ENCODE measurements at places on chromosomes 3 and 15.

DNA sequence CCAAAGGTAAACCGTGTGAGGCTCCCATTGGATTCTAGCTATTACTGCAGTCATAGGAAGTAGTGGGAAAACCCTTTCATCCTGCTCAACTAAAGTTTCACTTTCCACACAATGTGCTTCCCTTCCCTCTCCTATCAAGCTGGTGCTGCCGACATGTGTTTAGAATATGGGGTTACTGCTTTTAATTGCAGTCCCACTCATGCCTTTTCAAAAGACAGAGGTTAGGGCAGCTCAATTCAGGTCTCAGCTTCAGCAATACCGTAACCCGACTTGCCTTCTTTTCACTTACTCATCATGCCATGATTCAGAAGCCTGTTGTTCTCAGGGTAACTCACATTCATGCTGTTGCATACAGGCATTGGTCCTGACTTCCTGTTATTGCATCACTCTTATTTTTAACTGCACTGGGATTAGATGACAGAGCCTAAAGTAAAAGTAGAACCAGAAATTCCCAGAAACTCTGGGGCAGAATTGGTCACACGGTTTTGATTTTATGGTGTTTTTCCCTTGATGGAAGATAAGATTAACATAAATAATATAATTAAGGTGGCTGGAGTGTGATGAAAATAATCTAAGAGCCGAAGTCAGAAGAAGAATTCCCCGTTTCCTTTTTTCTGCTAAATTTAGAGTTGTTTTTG lies 45.7 kb downstream of the C2CD4B start:
- H3K4me3 ChIP-seq: peak overlapping the region; percentile 6
- H3K4me1 ChIP-seq: peaks cover 37% of the 10 kb centered on the region
- H3K27me3 ChIP-seq: no peaks in the 10 kb centered on the region
- no peak for DNase-seq

DNA sequence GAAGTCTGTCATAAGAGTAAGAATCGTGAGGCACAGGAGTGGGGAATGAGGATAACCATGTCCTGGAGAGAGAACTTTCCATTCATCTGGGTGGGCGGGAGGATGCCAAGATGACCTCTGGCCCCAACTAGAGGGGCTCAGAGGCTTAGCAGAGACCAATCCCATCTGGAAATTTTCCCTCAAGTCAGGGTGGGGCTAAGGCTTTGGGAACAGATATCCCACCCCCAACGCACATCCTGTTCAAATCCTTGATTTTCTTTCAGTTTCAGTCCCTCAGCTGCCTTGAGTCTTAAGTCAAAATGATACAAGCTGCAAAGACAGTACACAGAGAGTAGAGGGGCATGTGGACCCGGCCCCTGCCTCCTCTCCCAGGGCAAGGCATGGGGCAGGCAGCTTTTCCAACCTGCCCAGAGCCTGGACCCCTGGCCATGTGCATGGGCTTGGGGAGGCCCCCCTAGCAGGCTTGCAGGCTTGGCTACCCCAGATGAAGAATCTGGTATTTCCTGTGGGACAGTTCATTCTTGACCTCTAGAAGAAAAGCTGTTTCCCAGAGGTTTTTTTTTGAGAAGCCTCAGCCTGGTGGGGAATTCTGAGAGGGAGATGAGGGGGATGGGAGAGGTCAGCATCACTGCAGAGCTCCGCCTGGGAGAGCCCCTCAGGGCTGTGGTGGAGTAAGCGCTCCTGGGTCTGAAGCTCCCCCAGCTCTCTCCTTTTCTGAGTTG lies 109.7 kb upstream of the HACD2 start:
- H3K36me3 ChIP-seq: no peaks in the 10 kb centered on the region
- no peak overlapping the region for H3K27ac ChIP-seq
- peaks cover 5% of the 10 kb centered on the region for H3K27me3 ChIP-seq
- H3K4me1 ChIP-seq: no peaks in the 10 kb centered on the region
- no peak overlapping the region for H3K4me3 ChIP-seq

DNA sequence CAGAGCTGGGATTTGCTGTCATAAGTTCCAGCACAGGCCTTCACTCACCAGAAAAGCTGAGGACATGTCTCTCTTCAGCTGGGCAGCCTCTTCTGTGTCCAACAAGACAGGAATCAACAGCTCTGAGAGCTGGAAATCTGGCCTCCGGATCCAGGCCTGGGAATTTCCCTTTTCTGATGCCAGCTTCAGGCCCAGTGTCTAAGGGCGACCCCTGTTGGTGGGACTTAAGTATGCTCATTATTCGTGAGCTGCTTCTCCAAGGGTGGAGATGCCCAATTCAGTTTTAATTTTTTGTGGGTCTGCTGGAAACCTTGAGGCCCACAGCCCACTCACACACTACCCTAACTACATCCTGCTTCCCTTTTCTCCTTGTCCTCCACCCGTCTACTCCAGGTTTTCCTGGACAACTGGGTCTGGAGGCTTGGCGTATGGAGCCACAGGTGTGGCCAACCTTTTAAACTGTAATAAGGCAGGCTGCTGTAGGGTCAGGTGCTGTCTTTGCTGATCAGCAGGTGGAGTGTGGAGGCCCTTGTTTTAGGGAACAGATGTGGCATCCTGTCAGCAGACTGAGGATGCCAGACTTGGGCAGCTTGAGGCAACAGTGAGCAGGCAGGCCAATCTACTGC lies 2.6 kb upstream of the CEMIP start:
- H3K4me1 ChIP-seq: peaks cover 16% of the 10 kb centered on the region
- peak; percentile 16 for DNase-seq
- no peaks in the 10 kb centered on the region for H3K36me3 ChIP-seq
- no peak overlapping the region for H3K27ac ChIP-seq

GRCh38 chr15:25062551-25063430 lies 108.0 kb downstream of the SNRPN start:
- H3K27ac ChIP-seq: no peak overlapping the region
- H3K4me3 ChIP-seq: no peak overlapping the region
- H3K36me3 ChIP-seq: peaks cover 88% of the 10 kb centered on the region
- H3K27me3 ChIP-seq: no peaks in the 10 kb centered on the region

DNA sequence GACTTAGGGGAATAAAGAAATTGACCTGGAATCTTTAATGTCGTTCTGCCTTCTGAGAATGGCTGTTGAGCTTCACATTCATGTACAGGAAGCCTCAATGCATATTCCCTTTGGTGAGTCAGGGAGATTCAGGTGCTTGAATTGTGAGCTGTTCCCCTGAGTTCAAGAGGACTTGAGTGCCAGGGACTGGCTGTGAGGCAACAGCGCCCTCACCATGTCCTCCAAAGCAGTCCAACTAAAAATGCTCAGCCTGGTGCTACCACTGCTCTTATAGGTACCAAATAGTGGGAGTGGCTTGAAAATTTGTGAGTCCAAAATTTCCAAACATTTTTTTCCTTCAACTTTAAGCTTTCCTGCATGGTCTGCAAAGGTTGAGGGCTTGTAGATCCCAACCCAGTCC lies 54.1 kb downstream of the LEO1 start:
- H3K27me3 ChIP-seq: no peaks in the 10 kb centered on the region
- H3K36me3 ChIP-seq: peaks cover 56% of the 10 kb centered on the region
- no peaks in the 10 kb centered on the region for H3K4me1 ChIP-seq

DNA sequence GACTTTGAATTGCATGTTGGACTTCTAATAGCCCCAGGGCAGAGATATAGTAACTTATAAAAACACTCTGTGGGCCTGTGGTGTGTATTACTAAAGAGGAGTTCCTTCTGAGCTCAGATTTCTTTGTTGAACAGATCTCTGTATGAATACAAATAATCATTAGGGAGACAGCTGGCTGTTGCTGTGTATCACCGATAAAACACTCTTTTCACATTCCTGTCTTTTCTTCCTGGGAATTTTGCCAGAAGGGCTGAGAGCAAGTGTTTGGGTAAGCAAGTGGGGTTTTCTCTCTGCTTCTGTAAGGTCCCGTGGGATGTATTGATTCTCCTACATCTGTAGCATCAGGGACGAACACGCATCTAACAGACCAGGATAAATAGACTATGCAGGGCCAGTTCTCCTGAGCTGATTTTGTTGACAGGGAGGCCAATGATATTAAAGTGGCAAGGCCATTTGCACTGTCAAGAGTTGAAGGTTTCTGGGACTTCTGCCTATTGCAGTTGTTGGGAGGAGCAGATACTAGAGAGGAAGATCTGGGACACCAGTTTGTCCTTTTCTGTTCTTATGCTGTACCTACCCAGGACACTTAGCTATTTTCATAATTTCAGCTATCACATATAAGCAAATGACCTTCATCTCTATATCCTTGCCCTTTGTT lies 225.9 kb upstream of the CD96 start:
- H3K27me3 ChIP-seq: no peaks in the 10 kb centered on the region
- H3K27ac ChIP-seq: no peak overlapping the region
- DNase-seq: no peak
- no peak overlapping the region for H3K4me3 ChIP-seq
- peaks cover 33% of the 10 kb centered on the region for H3K4me1 ChIP-seq

DNA sequence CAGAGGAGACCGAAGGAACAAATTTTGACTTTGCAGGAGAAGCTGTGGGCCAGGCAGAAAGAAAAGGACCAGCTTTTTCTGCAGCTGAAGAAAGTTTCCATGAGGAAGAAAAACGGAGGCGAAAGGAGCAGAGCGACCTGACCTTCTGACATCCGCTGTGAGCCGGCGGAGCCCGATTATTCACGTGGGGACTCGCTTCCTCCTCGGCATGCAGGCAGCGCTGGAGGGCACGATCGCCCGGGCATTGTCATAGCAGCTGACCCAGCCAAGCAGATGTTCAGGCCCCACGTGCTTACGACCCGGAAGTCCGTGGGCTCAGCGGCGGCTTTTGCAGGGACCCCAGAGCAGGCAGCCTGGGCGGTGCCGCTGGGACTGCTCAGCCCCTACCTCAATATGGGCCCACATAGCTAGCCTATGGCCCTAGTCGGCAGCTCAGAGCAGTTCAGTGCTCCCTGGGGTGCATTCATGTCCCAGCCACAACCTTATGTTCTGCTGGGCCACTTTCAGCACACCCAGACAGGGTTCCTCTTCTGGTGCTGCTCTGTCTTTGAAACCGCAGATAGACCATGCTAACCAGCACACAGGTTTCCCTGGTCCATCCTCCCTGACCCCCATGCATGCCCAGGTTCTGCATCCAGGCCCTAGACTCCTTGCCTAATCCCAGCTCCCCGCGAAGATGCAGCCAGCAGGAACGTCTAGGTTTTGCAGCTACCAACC lies 10.5 kb upstream of the EIF4A2 start:
- peaks cover 16% of the 10 kb centered on the region for H3K4me1 ChIP-seq
- peak overlapping the region; percentile 77 for H3K27ac ChIP-seq
- H3K27me3 ChIP-seq: no peaks in the 10 kb centered on the region
- DNase-seq: peak; percentile 74
- peak overlapping the region; percentile 82 for H3K4me3 ChIP-seq

- H3K27me3 ChIP-seq: no peaks in the 10 kb centered on the region
- no peaks in the 10 kb centered on the region for H3K4me1 ChIP-seq
Measured at GRCh38 chr3:354432-354831, 157.9 kb downstream of the CHL1 start.

DNA sequence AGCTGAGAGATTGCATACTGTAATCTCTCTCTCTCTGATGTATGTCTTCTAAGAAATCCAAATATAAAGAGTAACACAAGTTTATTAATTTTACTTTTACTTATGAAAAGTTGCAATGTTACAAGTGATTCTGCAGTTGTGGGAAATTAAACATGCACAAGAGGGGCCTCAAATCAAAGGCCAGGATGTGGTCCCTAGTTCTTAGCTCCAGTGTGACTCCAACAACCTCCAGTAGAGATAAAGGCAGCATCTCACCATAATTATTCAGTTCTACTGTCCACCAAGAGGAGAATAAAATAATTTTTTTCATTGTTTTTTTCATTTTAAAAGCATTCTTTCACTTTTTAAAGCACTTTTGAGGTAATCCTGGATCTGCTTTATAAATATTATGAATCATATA lies 223.3 kb downstream of the RAP2B start:
- no peaks in the 10 kb centered on the region for H3K4me1 ChIP-seq
- DNase-seq: no peak
- H3K36me3 ChIP-seq: no peaks in the 10 kb centered on the region
- H3K4me3 ChIP-seq: no peak overlapping the region
- H3K27ac ChIP-seq: no peak overlapping the region
- H3K27me3 ChIP-seq: no peaks in the 10 kb centered on the region

- no peak overlapping the region for H3K4me3 ChIP-seq
- H3K27ac ChIP-seq: no peak overlapping the region
- H3K36me3 ChIP-seq: no peaks in the 10 kb centered on the region
- H3K4me1 ChIP-seq: peaks cover 10% of the 10 kb centered on the region
- no peak for DNase-seq
Measured at GRCh38 chr3:31246293-31247062, 286.2 kb upstream of the STT3B start.

GRCh38 chr3:35929158-35929557 lies 289.8 kb downstream of the ARPP21 start:
- no peak overlapping the region for H3K27ac ChIP-seq
- DNase-seq: no peak
- H3K36me3 ChIP-seq: no peaks in the 10 kb centered on the region
- no peaks in the 10 kb centered on the region for H3K4me1 ChIP-seq
- no peak overlapping the region for H3K4me3 ChIP-seq

- no peak overlapping the region for H3K4me3 ChIP-seq
- H3K27me3 ChIP-seq: no peaks in the 10 kb centered on the region
- no peaks in the 10 kb centered on the region for H3K4me1 ChIP-seq
- no peaks in the 10 kb centered on the region for H3K36me3 ChIP-seq
Measured at GRCh38 chr3:120299403-120299802, 14.4 kb upstream of the GPR156 start.

GRCh38 chr3:75193797-75194196 lies 470.3 kb upstream of the FRG2C start:
- H3K36me3 ChIP-seq: no peaks in the 10 kb centered on the region
- no peak for DNase-seq
- no peaks in the 10 kb centered on the region for H3K4me1 ChIP-seq
- no peaks in the 10 kb centered on the region for H3K27me3 ChIP-seq

DNA sequence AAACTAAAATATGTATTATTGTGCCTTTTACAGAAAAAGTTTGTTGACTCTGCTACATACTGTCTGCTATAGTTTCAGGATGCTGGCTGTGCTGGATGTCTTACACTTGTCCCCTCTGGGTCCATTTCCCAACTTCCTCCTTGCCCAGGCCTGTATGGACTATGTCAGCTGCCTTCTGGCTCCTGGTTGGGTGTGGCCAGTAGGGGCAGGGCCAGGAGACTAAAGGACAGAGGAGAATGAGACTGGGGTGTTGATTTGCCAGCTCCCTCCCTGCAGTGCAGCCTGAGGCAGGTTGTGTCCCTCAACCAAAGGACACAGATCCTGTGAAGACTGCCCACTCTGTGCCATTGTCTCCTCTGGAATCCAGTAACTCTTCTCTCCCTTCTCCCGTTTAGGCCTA lies 90.6 kb upstream of the UBE2E2 start:
- H3K4me1 ChIP-seq: no peaks in the 10 kb centered on the region
- no peak overlapping the region for H3K4me3 ChIP-seq
- no peaks in the 10 kb centered on the region for H3K36me3 ChIP-seq
- H3K27me3 ChIP-seq: no peaks in the 10 kb centered on the region

- DNase-seq: no peak
- H3K4me3 ChIP-seq: no peak overlapping the region
- peaks cover 25% of the 10 kb centered on the region for H3K36me3 ChIP-seq
- no peaks in the 10 kb centered on the region for H3K27me3 ChIP-seq
Measured at GRCh38 chr15:52415628-52416027, 113.1 kb downstream of the MYO5A start.

- H3K36me3 ChIP-seq: peaks cover 22% of the 10 kb centered on the region
- DNase-seq: no peak
- H3K4me3 ChIP-seq: no peak overlapping the region
- no peaks in the 10 kb centered on the region for H3K27me3 ChIP-seq
- no peak overlapping the region for H3K27ac ChIP-seq
- peaks cover 5% of the 10 kb centered on the region for H3K4me1 ChIP-seq
Measured at GRCh38 chr15:40392986-40393948, 10.7 kb downstream of the KNSTRN start.

GRCh38 chr3:162338514-162338913 lies 841.9 kb downstream of the OTOL1 start:
- H3K27ac ChIP-seq: no peak overlapping the region
- H3K4me3 ChIP-seq: no peak overlapping the region
- no peaks in the 10 kb centered on the region for H3K36me3 ChIP-seq
- DNase-seq: no peak
